ENCODE measurements at places on chromosomes 6 and 20.

DNA sequence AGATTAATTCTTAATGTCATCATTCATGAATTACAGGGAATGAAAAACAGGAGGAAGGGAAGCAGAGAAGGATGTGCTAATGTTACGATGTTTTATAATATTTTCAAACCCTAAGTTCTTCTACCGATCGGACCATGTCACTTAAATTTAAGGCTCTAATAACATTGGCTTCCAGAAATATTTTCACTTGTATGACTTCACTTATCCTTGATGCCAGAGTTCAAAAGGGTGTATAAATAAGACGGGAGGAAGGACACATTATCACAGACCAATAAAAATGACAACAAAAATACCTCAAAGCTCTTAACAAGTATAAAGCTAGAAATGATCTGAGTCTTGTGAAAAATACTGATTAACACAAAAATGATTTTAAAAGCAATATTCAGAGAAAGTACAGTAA is 370.4 kb upstream of the CITED2 start:
- DNase-seq: no peak

DNA sequence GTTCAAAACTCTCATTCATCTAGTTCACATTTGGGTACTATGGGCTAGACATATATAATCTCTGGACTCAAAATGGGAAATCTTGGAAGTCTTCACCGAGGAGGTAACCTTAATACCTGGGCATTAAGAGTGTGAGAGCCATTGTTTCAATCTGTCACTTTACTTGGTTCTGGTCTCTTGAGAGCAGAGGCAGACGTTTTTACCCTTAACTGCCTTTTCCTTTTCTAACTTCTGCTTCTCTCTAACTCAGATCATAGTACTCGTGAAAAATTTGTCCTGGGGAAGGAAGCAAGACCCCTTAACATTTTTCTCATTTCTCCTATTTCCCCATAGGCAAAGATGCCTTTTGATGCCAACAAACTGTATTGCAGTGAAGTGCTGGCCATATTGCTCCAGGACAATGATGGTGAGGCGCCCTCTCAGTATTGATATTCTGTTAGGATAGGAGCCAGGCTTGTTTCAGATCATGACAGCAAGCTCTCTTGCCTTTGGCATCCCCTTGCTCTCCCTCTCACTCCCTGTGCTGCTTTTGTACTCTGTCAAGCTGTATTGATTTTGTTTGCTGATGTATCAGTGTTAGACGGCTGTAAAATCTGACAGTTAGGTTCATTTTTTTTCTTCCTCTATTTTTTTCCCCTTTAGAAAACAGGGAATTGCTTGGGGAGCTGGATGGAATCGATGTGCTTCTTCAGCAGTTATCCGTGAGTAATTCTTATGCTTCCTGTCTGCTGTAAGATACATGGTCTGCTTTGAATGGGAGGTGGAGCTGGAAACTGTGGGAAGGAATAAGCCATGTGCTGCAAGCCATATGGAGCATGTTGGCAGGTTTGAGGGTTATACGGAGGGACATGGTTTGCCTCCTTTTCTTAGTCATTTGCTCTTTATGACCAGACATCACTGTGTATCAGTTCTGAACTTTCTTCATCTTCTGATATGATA is 83.5 kb downstream of the CTNNBL1 start:
- DNase-seq: no peak

DNA sequence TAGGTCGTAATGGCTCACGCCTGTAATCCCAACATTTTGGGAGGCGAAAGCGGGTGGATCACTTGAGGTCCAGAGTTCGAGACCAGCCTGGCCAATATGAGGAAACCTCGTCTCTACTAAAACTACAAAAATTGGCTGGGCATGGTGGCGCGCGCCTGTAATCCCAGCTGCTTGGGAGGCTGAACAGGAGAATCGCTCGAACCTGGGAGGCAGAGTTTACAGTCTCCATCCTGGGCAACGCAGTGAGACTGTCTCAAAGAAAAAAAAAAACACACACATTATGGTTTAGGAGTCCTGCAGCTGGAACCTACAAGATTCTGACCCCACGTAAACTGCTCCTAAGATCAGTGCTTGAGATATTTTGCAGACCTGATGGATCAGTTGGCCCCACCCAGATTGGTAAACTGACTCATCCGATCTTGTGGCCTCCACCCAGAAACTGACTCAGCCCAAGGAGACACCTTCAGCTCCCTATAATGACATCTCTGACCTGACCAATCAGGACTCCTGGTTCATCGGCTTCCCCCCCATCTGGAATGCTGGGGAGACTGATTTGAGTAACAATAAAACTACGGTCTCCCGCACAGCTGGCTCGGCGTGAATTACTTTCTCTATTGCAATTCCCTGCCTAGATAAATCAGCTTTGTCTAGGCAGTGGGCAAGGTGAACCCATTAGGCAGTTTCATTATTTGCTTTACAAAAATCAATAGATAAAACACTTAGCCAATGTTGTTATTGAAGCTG is 96.2 kb upstream of the BTN3A2 start:
- peak; percentile 91 for DNase-seq

DNA sequence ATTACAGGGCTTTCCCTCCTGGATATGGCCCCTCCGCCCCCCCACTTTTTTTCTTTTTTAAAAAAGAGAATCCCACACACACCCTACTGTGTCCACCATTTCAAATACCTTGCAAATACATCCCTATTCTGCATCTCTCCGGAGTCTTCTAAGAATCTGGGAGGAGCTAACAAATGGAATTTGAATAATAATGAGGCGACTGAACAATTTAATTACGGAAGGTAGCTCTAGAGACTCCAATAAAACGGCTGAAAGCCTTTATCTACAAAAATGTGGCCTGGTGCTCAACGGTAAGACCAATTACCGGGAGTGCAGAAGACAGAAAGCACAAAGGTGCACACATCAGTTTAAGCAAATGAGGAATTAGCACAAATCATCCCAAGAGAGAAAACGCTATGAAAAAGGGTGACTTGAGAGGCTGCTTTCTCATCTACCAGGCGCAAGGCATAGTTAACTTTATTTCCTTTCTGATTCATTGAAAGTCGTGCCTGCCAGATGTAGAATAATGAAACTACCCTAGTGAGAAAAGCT is 1.8 kb downstream of the RRAGD start:
- no peak for DNase-seq

GRCh38 chr6:87909849-87910248 is 137.8 kb upstream of the SPACA1 start:
- DNase-seq: no peak

- no peak for DNase-seq
These were observed 33.0 kb downstream of the SLC35D3 start for GRCh38 chr6:136955123-136955522.

Data from endodermal cell (in vitro differentiated cells).